ENCODE measurements at places on chromosomes 12 and 14. TPM values are rescaled to one million over a fixed set of nuclear protein-coding genes. Genes with fewer than 3 reads are reported as not detected.
A peak's percentile ranks its signal among the peaks of the same experiment; 100 is the strongest.

SLC10A1 gene
- not detected for total RNA-seq

RITA1 gene
- 35.0 TPM for total RNA-seq

FIGNL2 gene
- not detected for total RNA-seq

OGFOD2 gene
- total RNA-seq: 29.9 TPM

RPL36AL gene
- 182 TPM for total RNA-seq

GRCh38 chr12:65184176-65184857, 14.9 kb downstream of the LEMD3 start:
- H3K4me1 ChIP-seq: no peaks in the 10 kb centered on the region
- no peaks in the 10 kb centered on the region for H3K36me3 ChIP-seq
- no peak for DNase-seq

GRCh38 chr14:42965512-42965911, 1358.8 kb downstream of the LRFN5 start:
- H3K4me1 ChIP-seq: no peaks in the 10 kb centered on the region
- DNase-seq: no peak
- H3K27me3 ChIP-seq: no peaks in the 10 kb centered on the region
- no peak overlapping the region for H3K4me3 ChIP-seq

DNA sequence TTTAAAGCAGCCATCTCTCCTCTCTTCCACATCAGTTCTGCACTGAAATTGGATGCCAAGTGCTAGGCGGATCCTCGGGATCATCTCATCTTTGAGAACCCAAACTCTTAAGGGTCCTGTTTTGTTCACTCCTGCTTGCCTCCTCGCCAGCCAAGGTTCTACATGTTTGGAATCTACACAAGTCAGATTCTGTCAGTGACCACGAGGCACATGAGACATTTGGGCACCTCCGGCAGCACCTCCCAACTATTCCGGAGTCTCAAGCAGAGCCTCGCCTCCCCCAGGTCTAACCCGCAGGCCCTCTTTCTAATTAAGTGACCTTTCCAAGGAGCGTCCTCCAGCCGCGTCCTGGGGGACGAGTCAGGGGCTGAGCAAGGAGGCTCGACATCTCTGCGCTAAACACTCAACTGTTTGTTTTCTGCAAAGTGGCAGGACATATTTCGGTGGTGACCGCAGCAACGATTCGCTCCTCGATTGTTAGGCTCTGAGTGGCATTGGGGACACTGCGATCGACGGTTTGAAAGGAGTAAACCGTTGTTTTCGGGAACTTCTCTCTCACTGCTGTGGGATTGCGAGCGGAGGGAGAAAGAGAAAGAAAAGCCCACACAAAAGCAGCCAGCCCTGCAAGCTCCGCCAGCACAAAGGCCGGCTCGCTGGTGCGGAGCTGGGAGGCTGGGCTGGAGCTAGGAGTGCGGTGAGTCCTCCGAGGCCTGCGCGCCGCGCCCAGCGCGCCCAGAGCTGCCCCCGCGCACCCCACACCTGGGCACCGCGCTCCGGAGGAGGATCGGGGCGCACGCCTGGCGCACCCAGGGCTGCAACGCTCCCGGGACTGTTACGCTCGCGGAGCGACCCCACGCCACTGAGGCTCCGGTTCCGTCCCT, 640 bp downstream of the ARMH4 start:
- peak overlapping the region; percentile 82 for H3K4me3 ChIP-seq
- no peak for DNase-seq
- no peaks in the 10 kb centered on the region for H3K27me3 ChIP-seq
- H3K36me3 ChIP-seq: no peaks in the 10 kb centered on the region
- H3K27ac ChIP-seq: peak overlapping the region; percentile 30

GRCh38 chr12:60252359-60253096, 656.7 kb downstream of the SLC16A7 start:
- H3K27me3 ChIP-seq: no peaks in the 10 kb centered on the region
- no peaks in the 10 kb centered on the region for H3K4me1 ChIP-seq
- no peak for DNase-seq
- H3K4me3 ChIP-seq: no peak overlapping the region
- H3K36me3 ChIP-seq: no peaks in the 10 kb centered on the region

DNA sequence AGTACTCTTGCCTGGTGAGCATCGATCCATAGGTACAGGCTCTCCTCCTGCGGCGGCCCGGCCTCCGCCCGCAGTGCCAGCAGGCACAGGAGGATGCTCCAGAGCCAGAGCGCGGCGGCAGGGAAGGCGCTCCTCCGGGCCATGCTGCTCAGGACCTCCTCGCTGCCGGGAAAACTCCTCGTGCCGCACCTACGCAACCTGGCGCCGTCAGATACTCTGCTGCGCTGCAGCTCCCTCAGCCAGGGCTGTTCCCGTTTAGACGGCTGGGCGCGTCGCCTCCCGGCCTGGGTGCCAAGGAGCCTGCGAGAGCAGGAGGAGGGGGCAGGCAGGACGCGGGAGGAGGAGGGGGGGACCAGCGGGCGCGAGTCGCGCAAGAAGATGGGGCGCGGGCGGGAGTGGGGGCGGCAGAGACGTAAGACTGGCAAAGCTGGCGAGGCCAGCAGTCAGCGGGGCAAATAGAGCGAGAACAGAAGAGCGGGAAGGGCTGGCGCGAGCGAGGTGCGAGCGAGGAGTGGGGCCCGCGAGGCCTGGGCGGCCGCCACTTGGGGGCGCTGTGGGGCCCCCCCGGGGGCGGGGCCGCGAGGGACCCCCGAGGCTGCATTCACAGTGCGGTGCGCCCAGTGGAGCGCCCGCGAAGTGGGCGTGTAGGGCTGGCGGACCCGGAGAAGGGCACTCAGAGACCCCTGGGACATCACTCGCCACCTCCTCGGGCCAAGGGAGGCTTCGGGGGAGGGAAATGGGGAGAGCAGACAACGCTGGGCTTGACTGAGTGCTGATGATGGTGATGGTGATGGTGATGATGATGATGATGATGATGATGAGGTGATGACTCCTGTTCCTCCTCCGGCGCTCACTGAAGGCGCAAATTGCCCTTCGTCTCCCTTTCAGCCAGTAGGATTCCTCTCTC, at the start of gene WIF1:
TSS of gene WIF1 (minus strand) at position 257 of the 907 bp plus-strand sequence. CDS start at position 143, 114 bp downstream.
- H3K27ac ChIP-seq: no peak within 1 kb of the TSS
- H3K36me3 ChIP-seq: no peaks in the 10 kb centered on the region
- H3K4me1 ChIP-seq: peaks cover 12% of the 10 kb centered on the region
- peaks cover 16% of the 10 kb centered on the region for H3K27me3 ChIP-seq
- H3K4me3 ChIP-seq: peak within 1 kb of the TSS; percentile 34

GRCh38 chr14:52950898-52951680, at the start of gene FERMT2:
Gene FERMT2, minus strand, starts transcription at chr14:52951050. Its CDS starts 482 bp downstream, at chr14:52950568.
- H3K27me3 ChIP-seq: no peaks in the 10 kb centered on the region
- no peaks in the 10 kb centered on the region for H3K36me3 ChIP-seq
- peak; percentile 29 for DNase-seq
- H3K27ac ChIP-seq: peak within 1 kb of the TSS; percentile 82
- H3K4me3 ChIP-seq: peak within 1 kb of the TSS; percentile 85

DNA sequence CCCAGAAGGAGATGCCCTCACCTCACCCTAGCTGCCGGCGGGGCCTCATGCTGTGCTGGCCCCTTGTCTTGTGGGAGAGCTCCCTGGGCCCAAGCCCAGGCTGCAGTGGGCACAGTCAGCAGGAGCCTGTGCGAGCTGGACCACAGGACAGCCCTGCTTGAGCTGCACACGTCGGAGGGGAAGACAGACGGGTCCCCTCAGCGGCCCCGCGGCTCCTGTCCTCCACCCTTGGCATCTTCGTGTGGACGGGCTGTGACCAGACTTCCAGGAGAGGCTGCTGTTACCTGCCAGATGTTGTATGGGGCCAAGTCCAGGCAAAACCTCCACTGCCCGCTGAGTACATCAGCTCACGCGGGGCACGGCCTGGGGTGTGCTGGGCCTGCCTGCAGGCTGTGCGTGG, 9.4 kb upstream of the TEX22 start:
- H3K27me3 ChIP-seq: no peaks in the 10 kb centered on the region
- H3K36me3 ChIP-seq: no peaks in the 10 kb centered on the region
- no peak overlapping the region for H3K4me3 ChIP-seq

DNA sequence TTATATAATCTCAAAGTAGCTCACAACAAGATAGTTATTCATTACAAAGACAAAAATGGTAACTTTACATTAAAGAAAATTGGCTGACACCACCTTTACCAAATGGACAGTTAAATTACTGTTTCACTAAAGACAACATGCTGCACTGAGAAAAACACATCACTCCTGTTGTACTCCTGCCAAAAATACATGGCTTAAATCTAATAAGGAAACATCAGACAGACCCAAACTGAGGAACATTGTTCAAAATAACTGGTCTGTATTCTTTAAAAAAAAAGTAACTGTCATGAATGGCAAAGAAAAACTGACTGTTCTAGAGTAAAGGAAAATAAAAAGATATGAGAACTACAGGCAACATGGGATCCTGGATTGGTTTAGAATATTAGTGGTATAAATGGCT, 151.3 kb upstream of the DCN start:
- no peaks in the 10 kb centered on the region for H3K27me3 ChIP-seq
- H3K27ac ChIP-seq: no peak overlapping the region
- DNase-seq: no peak
- H3K4me1 ChIP-seq: no peaks in the 10 kb centered on the region
- H3K36me3 ChIP-seq: no peaks in the 10 kb centered on the region

All from Peyer's patch (tissue), 4 donors.